Suprapubic skin (tissue), 4 donors: ENCODE measurements at places on chromosomes 12 and 14.
A peak's percentile ranks its signal among the peaks of the same experiment; 100 is the strongest.

- no peak for DNase-seq
Observed at GRCh38 chr12:106527356-106527755, 55.4 kb upstream of the RFX4 start.

DNA sequence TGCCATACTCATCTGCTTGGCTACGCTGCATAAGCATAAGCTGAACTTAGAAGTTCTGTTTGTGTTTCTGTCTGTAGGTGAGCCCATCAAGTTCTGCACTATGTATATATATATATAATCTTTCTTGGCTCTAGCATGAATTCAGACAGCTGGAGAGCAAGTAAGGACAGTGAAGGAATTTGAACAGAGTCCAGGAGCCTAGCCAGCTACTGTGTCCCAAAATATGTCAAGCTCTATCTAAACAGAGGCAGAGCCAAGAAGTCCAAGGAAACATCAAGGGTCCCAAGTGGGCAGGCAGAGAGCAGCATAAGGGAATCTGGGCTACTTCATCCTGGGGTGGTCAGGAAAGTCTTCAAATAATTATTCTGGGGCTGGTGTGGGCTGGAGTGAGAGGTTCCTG is 118.5 kb upstream of the NPAS3 start:
- no peak for DNase-seq

GRCh38 chr12:54749191-54749818 is 101.1 kb upstream of the DCD start:
- no peak for DNase-seq

DNA sequence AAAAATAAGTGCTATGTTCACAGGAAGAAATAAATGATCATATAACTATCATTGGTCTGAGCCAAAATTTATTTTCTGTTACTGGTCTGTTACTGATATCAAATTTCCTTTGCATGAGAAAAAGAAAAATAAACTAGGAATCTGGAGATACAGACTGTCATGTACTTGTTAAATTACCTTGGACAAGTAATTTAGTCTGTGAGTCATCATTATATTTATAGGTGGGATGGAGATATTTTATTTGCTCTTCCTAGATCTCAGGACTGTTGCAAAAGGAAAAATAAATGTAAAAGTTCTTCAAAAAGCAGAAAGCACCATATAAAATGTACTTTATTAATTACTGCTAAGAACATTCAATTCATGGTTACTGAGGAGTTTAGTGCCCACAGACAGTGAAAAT is 174.4 kb downstream of the PTPRO start:
- DNase-seq: no peak

- DNase-seq: no peak
Observed at GRCh38 chr12:126704609-126705008, 1562.4 kb upstream of the TMEM132C start.

DNA sequence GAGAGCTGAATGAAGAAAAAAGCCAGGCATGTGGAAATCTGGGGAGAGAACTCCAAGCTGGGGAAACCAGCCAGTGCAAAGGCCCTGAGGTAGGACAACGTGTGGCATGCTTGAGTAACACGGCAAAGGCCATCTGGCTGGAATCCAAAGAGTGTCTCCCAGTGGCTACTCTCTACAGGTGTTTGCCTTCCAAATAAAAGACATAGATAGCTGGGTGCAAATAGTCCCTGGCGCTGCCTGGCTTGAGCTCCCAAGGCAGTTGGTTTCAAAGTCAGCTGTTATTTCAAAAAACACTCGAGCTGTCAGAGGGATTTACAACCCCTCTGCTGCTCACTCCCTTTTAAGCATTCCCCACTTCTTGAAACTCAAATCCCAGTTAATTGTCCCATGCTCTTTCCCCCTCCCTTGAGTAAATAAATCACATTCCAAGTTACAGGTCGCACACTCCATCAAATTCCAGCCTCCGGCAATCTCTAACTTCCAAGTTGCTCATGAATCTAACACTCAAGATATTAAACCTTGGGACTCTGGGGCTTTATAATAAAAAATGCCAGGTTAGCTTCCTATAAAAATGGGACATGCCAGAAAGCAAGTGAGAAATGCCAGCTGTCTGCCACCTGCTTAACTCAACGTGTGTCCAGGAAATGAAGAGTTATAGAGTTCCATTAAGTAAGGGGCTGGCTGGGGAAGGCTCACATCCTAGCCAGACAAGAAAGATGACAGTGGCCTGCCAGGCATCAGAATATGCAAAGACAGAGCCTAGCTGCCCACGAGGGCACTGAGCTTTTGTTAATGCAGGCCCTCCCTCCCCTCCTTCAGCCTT is 133.6 kb upstream of the NOS1 start:
- DNase-seq: no peak

DNA sequence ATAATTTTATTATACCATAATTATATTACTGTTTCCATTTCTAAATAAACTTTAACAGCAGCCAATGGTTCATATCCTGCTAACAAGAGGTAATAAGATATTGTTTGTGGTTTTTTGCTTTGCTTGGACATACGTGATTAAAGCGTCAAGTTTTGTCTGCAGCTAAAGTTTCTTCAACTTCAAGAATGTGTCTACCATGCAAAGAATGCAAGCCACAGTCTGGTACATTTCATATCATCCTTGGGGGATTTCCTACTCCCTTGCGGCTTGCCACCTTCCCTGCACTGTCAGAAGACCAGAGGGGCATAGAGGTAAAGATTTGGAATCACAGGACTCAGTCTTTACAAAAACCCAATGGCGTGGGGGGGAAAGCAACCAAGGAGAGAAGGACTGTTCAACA is 125.2 kb downstream of the MED13L start:
- DNase-seq: no peak

- DNase-seq: no peak
Observed at GRCh38 chr12:86521870-86522269, 265.7 kb upstream of the MGAT4C start.

DNA sequence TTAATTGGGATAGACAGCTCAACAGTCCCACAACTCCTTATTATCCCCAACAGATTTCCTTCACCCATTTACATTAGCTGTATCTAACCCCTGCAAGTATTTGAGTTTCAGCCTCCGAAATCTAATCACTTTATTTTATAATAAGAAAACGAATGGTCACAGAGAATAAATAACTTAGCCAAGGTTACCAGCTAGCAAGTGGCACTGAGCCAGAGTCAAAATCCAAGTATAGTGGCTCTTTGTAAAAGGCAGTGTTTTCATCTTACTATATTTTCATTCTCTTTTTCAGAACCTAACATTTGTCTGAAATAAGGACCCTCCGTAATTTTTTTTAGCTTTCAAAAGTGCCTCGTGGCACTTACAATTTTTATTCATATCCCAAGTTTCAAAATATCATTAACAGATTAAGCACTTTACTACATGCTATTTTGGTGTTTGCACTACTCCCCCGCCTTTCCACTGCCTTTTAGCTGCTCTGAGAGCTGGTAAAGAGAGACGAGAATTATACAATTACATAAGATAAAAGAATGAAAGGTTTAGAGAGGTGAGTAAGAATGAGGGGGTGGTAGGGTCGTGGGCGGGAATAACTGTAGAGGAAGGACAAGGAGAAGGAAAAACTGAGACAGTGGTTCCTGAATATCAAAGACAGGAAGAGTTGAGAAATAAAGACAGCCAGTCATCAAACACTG is 3.7 kb upstream of the USP15 start:
- no peak for DNase-seq

DNA sequence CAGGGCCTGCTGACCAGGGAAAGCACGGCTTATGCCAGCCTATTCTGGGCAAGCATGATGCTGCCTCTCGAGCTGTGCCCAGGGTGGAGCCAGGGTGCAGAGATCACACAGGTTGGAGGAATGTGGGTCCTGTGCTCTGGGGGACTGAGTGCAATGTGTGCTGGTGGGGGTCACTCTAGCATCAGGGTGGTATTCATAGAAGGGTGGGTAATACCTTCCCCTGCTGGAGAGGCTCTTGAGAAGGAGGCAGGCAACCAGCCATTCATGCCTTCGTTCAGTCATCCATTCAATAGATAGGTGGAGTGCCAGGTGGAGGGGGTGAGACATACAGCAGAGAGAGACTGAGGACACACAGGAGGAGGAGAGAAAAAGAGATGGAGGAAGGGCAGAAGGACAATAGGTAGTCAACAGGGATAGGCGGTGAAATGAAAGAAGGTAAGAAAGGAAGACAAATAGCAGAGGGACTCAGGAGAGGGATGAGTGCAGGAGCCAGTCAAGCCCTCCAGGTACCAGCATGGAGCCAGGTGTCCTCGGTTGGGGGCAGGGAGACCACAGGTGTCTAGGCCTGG is 5.2 kb upstream of the ZNF385A start:
- no peak for DNase-seq

GRCh38 chr12:121334513-121335343 is 17.5 kb downstream of the ANAPC5 start:
- no peak for DNase-seq

DNA sequence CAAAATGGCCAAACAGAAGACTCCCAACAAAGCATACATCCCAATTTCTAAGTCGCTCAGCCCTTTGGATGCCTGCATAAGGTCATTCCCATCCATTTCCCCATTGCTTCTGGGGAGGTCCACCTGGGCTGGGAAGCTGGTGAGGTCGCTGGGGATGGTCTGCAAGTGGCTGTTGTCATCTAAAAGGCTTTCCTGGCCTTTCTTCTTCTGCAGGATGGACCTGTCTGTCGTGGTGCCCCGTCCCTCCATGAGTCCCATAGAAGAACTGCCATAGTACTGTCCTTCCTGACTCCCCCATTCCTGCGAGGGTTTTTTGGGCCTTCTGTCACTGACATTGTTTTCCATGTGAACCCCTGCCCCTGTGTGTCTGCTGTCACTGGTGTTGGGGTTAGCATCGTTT is 221.1 kb downstream of the GLT1D1 start:
- DNase-seq: no peak

GRCh38 chr12:66035288-66035966 is 95.1 kb downstream of the LLPH start:
- DNase-seq: no peak

- no peak for DNase-seq
Observed at GRCh38 chr14:81105378-81105777, 115.4 kb downstream of the GTF2A1 start.

DNA sequence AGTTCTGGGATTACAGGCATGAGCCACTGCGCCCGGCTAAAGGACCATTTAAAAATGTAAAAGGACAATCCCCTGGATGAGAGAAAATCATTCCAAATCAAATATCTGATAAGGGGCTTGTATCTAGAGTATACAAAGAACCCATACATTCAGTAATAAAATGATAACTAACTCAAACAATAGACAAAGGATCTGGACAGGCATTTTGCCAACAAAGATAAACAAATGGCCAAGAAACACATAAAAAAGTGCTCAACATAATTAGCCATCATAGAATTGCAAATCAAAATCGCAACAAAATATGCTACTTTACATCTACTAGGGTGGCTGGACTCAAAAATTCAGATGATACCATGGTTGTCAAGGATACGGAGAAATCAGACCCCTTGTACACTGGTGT is 8.5 kb upstream of the BICD1 start:
- no peak for DNase-seq

DNA sequence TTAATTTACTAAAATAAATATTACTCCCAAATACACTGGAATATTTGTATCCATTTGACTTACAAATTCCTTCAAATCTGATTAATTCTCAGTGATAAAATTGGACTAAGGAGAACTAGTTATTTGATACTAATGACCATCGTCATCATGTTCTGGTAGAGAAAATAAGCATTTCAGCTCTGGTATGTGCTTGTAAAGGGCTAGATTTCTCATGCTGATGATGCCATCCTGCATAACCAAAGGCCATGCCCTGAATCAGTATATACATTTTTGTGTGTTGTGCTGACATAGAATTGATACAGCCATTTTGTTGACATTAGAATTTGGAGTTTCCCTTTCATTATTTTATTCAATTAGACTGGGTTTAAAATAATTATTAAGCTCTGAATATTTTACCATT is 148.9 kb downstream of the PCNX1 start:
- DNase-seq: no peak

GRCh38 chr14:26382901-26383685 is 214.7 kb downstream of the NOVA1 start:
- no peak for DNase-seq

DNA sequence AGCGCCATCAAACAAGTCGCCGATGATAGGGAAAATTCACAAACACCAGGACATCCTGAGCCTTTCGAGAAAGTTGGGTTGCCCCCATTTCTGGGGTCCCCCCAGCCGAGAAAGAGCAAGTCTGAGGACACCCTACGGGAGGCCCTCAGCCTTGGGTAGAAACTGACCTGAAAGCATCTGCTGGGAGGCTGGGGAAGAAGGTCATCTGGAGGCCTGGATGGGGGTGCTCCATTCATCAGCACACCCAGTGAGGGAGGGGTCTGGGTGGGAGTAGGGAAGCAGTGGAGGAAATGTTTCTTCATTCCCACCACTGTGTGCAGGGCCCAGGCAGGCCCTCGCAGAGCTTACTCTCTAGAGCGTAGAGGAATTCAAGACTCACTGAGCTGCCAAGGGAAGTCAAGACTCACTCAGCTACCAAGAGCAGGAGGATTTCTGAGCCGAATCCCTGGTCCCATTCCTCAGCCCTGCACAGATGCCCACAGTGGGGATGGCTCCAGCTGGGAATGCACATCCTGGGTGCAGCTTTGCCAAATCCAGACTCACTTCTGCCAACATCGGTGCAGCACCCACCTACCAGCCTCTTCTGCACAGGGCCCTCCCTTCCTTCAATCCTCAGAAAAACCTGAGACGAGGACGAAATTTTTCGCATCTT is 38.1 kb downstream of the DIO3 start:
- peak; percentile 41 for DNase-seq
